ENCODE measurements at places on chromosomes 1 and 21.

- DNase-seq: no peak
These were observed 135.9 kb upstream of the HMCN1 start for GRCh38 chr1:185598332-185598731.

DNA sequence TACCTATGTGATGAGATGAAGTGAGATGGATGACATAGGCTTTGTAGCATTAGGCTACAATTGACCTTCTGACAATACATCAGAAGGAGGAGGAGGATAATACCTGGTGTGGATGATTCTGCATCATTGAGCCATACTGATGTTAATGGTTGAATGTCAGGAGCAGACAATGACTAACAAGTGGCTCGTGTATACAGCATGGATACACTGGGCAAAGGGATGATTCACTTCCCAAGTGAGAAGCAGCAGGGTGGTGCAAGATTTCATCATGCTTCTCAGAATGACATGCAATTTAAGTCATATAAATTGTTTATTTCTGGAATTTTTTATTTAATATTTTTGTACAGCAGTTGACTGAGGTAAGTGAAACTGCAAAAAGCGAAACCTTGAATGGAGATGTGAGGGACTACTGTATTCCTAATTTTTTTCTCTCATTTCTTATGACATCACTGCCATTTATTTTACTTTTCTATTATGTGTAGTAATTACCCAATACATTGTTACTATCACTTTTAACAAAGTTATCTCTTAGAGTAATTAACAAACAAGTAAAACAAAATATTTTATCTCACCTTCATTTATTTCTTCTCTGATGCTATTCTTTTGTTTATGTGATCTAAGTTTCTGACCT lies 34.4 kb upstream of the COP1 start:
- DNase-seq: no peak

GRCh38 chr1:179817056-179817455 lies 60.5 kb downstream of the TOR1AIP2 start:
- no peak for DNase-seq

GRCh38 chr1:39230261-39231190 lies 26.0 kb downstream of the MACF1 start:
- DNase-seq: no peak

- no peak for DNase-seq
These were observed 284.4 kb downstream of the SETD4 start for GRCh38 chr21:35775778-35776544.

DNA sequence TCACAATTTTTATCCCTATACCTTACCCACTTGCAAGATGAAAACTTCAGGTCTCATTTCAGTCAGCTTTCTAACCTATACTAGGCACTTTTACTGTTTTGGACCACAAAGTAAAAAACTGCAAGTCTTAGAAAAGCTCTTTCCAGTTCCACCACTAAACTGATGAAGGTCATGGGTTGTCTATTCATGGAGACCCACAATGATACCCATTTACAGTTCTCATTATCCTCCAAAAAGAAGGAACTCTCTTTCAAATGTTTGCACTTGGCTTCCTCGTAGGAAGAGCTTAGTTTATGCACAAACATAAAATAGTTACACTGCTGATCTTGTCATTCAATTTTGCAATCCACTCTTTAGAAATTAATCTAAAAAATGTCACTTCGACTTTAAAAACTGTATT lies 9.3 kb downstream of the ZNF281 start:
- no peak for DNase-seq

DNA sequence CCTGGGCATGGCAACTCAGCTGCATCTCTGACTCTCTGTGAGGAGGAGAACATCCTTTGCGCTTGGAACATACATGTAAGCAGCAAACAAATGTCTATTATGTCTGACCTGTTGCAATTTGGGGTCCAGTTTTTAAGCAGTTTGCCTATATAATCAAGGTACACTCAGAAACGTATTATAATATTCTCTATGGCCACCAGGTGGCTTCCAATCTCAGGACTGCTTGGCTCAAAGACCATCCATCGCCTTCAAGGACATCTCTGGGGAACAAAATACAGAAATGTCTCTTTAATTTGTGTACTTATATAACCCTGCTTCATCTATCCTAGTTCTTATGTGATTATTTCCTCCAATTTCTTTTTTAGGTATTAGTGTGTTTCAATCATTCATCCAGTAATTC lies 227.2 kb downstream of the OLFM3 start:
- DNase-seq: no peak
